AG04449 (cell line): ENCODE measurements at places on chromosomes 11 and 22.
A peak's percentile ranks its signal among the peaks of the same experiment; 100 is the strongest.

GRCh38 chr11:118219732-118220131, 5.1 kb downstream of the JAML start:
- no peak for DNase-seq

DNA sequence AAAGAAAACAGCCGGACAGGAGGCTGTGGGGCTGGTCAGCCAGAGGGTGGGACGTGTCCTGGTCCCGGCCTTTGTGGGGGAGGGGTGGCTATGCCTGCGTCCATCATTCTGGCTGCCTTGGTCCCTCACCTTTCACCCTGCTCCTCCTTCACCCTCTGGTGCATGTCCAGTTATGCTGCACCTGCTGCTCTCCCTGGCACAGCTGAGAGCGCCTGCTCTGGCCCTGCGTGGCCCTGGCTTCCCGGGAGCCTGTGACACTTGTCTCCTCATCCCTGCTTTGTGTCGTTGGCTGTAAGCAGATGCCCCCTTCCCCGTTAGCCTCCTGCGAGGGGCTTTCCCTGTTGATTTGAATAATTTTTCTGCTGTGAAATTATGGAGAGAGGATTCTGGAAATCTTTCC, 16.6 kb downstream of the PHRF1 start:
- no peak for DNase-seq

- no peak for DNase-seq
Measured at GRCh38 chr22:27918341-27919221, 475 bp downstream of the PITPNB start.

DNA sequence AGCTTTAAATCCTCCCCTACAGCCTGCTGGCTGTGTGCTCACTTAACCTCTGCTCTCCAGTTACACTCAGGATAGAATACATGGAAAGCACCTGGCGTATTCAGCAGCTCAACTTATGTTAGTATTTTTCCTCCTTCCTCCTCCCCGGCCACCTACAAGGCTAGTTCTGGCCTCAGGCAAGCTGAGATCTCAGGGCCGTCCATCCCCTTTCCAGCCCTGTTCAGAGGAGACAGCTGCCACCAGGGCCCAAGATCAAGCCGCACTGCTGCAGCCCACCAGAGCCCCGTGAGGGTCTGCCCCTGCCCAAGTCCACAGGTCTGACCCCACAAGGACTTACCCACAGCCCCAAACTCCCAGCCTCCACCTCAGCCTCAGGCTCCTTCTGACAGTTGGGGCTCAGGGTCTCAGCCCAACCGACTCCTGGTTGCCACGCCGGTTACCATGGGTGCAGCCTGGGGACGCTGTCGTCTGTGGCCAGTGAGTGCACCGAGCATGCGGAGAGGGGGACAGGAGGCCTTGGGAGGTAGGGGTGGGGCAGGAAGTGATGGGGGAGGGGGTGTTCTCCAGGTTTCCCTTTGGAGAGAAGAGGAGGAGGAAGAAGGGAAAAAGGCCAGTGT, at the start of gene C11orf16:
Gene C11orf16 (minus strand): TSS at position 384 of the 617 bp plus-strand sequence. CDS start 639 bp downstream, outside the sequence.
- DNase-seq: no peak

DNA sequence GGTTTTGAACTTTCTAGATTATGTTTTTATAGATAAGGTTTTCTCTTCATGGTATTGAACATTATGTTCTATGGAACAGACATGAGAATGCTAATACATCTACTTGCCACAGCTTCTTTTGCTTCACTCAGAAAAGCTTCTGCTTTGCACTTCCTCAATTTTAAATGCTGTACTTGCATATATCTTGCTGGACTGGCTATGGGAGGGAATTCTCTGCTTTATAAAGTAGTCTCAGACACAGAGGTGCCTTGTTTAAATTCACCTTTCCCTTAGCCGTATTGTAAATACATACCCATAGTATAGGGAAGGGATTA, 173.9 kb downstream of the DDX10 start:
- no peak for DNase-seq

DNA sequence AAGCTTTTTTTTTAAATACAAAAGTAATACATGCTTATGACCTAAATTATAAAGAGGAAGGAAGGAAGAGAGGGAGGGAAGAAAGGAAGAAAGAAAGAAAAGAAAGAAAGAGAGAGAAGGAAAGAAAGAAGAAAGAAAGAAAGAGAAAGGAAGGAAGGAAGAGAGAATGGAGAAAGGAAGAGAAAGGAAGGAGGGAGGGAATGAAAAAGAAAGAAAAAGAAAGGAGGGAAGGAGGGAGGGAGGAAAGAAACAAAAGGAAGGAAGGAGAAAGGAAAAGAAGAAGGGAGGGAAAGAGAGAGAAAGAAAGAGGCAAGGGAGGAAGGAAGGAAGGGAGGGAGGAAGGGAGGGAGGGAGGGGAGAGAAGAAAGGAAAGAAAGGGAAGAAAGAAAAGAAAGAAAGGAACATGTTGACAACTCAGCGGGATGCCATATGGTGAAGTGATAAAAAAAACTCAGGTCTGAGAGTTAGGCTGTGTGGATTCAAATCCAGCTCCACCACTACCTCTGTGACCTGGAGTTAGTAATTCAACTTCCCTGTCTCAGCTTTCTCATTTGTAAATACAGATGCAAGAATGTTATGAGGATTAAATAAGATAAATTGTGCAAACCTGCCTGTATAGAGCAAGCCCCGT, 9.6 kb upstream of the EED start:
- DNase-seq: no peak

- no peak for DNase-seq
Measured at GRCh38 chr22:27930331-27931060, 11.4 kb upstream of the PITPNB start.

DNA sequence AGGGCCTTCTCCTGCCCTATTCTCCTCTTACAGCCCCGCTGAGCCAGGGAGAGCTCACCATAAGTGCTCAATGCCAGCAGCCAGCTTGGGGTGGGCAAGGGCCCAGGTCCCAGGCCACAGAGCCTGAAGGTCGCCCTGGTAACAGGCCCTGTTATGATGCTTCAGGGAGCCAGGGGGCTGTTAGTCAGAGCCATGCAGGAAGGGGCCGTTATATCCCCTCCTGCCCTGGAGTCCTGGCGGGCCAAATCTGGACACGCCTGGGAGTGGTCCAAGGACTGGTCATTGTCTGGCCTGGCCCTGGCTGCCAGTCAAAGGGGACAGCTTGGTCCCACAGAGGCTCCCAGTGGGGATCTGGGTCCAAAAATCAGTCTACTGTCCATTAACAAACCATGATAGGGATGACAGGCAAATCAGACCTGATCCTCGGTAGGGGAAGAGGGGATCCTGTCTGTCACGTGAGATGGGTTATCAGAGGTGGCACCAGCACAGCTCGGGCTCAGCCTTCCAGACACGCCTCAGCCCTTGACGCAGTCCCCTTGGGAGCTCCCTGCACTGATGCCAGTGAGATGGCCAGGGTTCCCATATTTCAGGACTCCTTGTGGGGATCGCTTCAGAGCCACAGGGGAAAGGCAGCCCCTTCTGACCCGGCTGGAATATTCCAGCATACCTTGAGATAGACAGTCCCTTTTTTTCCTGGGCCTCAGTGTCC, 55.9 kb downstream of the LRRC32 start:
- no peak for DNase-seq

DNA sequence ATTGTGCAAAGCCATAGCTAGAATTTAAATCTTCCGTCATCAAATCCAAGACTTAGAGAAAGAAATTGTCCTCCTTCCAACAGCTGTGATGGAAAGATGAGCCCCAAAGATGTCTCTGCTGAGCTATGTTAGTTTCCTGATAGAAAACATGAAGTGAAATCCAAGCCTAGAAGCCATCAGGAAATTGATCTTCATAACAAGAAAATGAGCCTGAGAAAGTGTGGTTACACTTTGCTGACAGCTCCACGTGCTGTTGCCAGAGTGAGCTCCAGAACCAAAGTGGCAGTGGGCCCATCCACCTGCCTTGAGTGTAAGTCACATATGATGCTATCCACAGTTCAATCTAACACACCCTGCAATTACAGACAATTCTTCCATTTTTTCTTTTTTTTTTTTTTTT, 58.0 kb upstream of the UBASH3B start:
- DNase-seq: no peak

- DNase-seq: no peak
Measured at GRCh38 chr22:43881091-43882061, 10.4 kb downstream of the PNPLA5 start.

GRCh38 chr11:77990981-77991380, 3.5 kb downstream of the INTS4 start:
- no peak for DNase-seq

GRCh38 chr11:102767800-102768199, 12.6 kb downstream of the MMP10 start:
- no peak for DNase-seq

DNA sequence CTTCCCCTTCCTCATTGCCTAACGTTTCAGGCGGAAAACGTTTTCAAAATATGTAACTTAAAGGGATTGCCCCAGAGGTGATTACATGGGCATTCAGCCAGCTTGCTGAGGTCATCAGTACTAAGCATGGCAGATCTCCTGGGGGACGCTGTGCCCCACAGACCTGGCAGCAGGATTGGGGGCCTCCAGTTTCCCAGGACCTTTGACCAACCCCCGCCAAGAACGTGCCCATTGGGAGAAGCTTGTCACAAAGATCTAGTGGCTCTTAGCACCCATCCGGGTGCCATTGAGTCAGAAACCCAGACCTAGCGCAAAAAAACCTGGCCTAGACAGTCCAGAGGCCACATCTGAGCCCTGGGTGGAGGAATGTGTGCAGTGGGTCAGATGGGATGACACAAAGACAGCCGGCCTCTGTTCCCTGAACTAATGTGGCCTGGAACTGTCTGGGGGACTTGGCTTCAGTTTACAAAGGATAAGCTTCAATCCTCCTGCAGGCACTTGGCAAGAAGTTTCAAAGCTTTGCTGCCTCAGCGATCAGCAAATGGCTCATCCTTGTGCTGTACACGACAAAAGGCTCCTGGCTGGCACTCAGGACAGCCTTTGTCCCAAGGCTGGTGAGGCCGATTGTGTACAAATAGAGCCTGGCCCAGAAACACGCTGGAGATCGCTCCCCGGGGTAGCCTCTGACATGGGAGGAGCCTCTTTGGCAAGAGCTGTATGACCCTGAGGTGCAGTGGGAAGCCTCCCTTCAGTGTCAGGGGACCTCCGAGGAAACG, 9.5 kb downstream of the C1QTNF6 start:
- no peak for DNase-seq

GRCh38 chr11:103673773-103674172, 362.7 kb upstream of the DDI1 start:
- DNase-seq: no peak

DNA sequence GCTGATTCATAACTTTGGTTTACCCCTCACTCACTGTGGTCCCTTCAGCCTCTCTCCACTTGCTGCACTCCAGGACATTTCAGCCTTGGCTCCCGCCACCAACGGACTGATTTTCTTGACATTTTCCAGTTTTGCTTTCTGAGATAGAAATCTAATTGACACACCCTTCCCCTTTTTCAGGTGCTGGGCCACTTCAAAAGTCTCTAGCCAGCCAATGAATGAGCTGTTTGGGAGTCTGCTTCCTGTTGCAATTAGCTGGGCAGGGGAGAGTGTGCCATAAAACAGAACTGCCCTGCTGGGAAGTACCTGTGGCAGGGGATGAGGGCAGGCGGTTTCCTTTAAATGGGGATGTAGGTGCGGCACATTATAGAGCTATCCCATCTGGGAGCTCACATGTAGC, 21.1 kb upstream of the PLET1 start:
- DNase-seq: no peak

DNA sequence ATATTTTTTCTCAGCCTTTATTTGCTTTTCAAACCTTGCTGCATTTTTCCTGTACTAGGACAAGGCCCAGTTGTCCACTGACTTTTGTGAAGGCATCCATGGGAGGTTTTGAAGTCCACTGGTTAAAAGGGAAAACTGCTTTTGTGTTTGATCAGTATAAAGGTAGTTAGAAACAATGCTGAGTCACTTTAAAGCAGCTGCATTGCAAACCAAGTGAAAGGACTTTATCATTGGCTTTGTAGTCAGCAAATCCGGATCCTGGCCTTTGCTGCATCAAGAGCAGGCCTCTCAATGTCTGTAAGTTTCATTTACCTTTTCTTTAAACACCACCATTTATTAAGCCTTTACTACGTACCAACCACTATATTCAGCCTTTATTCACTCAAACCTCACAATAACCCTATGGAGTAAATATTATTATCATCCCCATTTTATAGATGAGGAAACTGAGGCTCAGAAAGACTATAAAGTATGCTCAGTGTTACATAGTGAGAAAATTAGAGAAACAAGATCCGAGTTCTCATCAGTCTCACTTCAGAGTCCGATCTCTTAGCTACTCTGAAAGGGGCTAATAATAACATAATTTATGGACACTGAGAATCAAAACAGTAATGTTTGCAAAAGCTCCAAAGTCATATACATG, 60.6 kb upstream of the HSD17B12 start:
- no peak for DNase-seq

GRCh38 chr11:27254744-27255446, 108.1 kb downstream of the CCDC34 start:
- DNase-seq: peak; percentile 88

DNA sequence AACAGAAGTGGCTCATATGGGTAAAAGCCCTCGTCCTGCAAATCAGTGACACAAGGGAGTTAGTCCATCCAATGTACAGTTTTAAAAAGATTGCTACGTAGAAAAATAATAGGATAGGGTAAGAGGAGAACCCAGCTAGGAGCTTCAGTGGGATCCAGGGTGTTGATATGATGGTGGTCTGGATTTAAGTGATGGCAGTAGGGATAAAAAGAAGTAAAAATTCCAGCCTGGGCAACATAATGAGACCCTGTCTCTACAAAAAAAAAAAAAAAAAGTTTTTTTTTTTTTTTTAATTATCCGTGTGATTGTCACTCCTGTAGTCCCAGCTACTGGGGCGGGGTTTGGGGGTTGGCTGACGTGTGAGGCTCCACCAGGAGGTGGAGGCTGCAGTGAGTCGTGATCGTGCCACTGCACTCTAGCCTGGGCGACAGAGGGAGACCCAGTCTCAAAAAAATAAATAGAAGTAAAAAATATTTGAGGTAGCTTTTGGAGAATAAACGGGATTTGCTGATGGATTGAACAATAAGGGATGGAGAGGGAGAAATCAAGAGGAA, 7.0 kb upstream of the L3MBTL2 start:
- DNase-seq: no peak

DNA sequence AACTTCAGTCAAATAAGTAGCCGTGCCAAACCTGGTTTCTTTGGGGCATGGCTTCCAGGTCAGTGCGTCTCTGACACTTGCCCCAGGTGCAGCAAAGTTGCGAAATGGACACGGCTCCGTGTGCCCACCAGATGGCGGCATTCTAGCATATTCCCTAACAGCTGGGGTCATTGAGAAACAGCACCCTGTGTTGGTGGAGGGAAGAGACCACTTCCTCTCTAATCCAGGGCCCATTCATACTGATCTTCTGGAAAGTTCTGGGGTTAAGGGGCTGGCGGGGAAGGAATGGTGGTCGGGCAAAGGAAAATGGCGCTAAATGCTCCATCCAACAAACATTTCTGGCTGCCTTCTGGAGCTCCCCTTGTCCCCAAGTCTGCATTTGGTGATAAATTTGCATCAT, 141.2 kb upstream of the TIMP3 start:
- no peak for DNase-seq
